ENCODE measurements at places on chromosomes 3 and 15. TPM values are rescaled to one million over a fixed set of nuclear protein-coding genes. Genes with fewer than 3 reads are reported as not detected.

The ZNF774 gene
- 6.2 TPM for total RNA-seq

The CCR3 gene
- 3.1 TPM for total RNA-seq

- DNase-seq: no peak
Observed at GRCh38 chr15:39687965-39688364, 94.7 kb downstream of the FSIP1 start.

GRCh38 chr3:72255191-72255590 lies 470.2 kb upstream of the PROK2 start:
- no peak for DNase-seq

- no peak for DNase-seq
Observed at GRCh38 chr3:144053121-144053520, 81.5 kb downstream of the DIPK2A start.

- DNase-seq: no peak
Observed at GRCh38 chr3:190322604-190323245, 479 bp upstream of the CLDN1 start.

- no peak for DNase-seq
Observed at GRCh38 chr15:39565851-39566250, 15.0 kb upstream of the THBS1 start.

GRCh38 chr3:10344147-10344943 lies 23.4 kb upstream of the SEC13 start:
- DNase-seq: peak; percentile 34
